ENCODE measurements at places on chromosomes 12 and 14.

DNA sequence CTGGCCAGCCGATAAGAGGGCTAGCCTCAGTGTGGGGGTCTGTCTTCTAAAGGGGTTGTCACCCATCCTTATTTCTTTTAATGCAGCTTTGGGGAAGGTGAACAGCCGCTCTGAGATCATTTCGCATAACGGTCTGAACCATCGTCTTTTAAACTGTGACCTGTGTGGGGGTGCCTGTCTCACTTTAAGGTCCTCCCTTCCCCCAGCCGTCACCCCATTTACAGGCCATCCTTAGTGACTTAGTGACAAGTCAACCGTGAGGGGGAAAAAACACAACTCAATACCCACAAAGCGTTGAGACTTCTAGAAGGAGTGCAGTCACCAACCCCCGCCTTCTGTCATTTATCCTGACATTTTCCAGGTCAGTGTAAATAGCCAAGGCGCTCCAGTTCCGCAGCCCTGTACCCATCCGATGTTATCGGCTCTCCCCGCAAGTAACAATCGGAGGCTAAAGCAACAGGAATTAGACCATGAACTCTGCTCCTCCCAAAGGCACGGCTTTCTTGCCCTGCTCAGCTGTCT, 505 bp upstream of the DENND5B start:
- DNase-seq: no peak

DNA sequence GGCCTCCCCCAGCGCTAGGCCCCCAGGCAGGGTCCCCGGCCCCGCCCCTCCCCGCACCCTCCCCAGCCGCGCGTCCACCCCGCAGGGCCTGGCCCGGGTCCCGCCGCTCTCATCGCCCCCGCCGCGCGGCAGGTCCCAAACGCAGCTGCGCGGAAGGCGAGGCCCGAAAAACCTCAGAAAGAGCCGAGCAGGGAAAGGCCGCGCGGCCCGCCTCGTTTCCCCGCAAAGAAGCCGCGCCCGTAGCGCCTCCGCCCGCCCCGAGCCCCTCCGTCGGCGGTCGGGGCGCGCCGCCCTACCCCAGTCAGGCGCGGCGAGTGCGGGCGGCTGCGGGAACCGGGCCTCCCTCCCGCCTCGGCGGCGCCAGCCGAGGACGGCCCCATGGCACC, 324 bp downstream of the POLE start:
- DNase-seq: no peak

DNA sequence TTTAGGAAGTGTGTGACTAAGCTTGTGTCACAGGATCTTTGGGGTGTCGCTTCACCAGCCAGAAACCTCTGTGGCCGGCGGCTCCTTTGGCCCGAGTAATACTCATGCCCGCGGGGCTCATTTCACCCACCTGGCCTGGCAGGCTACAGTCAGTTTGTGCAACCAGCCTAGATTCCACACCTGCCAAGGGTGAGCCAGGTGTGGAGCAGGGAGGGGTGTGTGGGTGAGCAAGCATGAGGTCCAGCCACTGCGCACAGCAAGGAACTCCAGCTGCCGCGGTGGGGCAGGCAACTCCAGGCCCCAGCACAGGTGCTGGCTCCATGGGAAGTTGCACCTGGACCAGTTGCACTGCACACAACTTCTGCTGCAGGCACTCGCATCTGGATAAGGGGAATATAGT, 462.3 kb upstream of the LRFN5 start:
- DNase-seq: no peak

GRCh38 chr12:7869137-7869536, 3.6 kb downstream of the SLC2A14 start:
- DNase-seq: no peak

DNA sequence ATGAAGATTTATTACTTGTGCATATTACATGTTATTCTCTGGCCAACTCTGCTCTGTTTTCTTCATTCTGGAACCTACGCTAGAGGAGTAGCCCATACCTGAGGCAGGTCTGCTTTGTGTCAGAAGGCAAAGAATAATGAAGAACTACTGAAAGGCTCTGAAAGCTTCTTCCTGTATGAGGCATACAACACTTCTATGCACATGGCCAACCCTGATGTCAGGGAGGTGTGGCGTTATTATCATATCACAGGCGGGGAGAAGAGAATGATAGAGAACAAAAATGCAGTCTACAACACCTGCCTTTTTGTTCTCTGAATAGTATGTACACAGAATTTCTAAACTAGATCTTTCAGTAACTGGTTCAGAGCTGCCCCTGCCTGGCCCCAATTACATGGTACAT, 32.5 kb upstream of the CRY1 start:
- no peak for DNase-seq

DNA sequence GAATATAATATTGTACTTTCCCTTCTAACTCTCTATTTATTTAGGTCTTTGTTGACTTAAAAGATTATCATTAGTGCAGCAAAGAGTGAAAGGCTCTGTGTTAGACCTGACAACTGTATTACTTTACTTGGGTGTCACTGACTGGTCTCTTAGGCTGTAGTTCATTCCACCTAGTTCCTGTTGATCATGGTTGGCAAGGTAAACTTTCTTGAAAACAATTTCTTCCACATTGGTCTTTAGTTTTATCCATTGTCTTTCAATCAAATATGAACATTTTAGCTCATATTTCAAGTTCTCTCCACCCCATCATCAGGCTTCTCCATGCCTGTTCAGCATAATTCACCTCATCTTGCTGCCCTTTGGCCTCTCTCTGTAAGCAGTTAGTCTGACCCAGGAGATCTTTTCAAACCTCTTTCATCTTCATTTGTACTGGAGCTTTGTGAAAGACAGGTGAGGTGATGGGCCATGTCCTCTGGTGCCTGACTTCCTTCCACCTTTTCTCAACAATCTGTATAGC, 32.1 kb upstream of the PPM1H start:
- no peak for DNase-seq

- DNase-seq: no peak
Observed at GRCh38 chr14:34090451-34090850, 139.6 kb upstream of the EGLN3 start.

DNA sequence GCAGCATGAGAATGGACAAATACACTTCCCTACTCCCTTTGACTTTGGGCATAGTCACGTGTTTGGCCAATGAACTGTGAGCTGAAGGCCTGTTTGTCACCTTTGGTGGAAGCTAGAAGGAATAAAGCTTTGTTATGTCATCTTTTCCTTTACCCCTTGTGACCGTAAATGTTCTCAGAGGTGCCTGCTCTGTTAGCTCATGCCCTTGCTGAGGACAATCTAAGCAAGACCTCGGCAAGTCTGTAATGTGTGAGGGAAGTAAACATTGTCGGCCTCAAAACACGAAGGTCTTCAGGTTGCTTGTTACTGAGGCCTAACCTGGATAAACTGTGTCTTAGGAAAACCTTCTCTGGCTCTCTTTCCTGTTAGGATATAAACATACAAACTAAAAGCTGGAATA, 354.2 kb downstream of the TMEM132D start:
- DNase-seq: no peak

DNA sequence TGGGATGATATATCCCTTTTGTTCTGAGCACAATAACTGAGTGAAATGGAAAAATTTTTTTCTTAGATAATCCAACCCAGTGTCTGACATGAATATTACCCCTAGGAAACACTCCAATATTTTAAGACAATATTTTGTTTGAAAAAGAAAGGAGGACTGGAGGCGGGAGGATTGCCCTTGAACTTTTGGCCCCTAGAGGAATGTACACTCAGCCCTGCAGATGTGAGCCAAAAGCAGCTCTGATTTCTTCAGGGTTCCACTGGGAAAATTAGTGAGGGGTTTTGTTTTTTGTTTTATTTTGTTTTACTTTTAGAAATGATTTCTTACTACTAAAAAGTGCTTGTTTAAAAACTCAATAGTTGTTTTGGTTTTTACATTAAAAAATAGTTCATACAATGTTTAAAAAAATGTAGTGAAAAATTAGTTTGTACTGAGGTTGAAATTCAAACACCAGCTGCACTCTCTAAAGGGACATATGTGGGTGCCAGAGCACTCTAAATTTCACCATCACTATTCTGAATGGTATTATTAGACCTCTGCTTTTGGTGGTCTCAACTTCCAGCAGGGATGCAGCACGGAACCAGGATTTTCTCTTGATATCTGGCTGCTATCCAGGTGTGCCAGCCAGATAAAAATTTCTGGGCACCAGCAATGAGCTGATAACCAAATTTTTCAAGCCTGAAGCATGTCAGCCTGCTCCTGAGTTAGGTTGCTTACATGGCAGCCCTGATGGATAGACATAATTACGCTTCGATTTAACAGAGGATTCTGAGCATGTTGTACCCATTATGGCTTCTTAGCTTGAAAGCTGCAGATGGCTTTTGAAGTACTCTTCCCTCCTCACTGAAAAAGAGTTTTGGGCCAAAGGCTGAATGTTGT, 141.9 kb downstream of the ANO6 start:
- DNase-seq: no peak

DNA sequence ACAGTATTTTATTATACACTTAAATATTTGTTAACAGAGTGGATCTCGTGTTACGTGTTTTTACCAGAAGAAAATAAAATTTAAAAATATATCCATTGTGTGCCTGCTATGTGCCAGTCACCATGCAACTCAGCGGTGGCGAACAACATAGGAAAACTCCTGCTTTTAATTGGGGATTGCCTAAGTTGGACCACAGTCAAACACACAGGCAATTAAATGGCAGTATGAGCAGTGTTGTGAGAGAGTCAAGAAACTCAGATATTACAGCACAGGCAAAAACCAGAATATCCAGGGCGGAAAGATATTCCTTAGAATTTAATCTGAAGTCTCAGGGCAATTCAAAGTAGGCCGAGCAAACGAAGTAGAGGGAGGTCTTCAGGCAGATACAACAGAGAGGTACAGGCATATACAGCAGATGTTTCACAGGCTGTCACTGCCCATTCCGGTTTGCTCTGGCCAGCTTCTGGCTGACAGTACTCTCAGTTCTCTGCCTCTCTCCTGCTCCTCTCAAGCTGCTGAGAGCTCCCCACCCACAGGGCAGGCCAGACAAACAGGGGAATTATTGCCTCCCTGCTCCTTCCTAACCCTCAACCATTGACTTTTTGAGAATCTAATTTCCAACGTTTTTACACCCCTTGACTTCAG, 540.2 kb upstream of the TMEM132C start:
- no peak for DNase-seq

GRCh38 chr12:112506513-112507166, 87.9 kb downstream of the PTPN11 start:
- no peak for DNase-seq
